Activated naive CD4-positive, alpha-beta T cell (primary cell): ENCODE measurements at places on chromosomes 3 and 15.

DNA sequence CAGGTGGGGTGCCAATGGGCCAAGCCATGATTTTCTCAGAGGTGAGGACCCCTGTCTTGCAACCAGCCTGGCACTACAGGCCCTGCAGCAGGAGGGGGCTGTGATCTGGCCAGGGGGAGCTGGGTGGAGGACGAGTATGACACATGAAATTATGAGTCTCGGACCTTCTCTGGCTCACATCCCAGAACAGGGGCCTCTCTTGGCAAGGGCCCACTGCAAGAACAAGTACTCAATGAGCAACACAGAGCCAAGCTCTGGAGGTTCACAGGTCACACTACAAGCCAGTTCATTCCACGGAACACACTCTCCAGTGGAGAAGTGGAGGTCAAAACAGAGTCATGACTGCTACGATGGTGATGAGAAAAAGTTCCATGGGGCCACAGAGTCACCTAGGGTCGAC is 28.3 kb downstream of the CCDC32 start:
- no peak for DNase-seq

DNA sequence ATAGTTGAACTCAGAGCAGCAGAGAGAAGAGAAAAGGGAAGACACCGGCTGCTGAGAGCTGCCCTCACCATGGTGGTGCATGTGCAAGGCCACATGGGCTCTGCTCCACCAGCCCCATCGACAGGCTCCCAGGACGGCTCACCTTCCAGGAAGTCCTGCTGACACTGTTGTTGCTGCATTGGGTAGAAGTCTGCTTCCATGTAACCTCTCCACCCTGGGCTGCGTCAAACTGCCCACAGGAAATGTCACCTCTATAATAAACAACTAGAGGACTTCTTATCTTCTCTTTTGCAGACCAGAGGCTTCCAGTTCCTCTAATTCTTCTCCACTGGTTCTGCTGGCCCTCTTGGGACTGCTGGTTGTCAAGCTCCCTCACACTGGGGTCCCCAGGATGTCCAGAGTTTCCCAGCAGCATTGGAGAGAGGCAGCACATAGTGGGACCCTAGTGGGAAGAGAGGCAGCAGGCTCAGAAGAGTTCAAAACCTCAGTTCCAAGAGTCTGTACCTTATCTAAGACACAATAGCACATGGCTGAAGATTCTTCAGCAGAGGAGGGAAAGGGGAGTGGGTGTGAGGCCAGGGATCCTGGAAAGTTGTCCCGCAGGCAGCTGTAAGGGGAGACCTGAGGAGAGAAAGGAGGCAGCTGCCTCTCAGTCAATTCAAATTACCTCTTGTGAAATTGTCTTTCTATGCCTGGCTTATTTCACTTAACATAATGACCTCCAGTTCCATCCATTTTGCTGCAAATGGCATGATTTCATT is 5.8 kb upstream of the CCR3 start:
- no peak for DNase-seq

- no peak for DNase-seq
Observed at GRCh38 chr15:68408971-68409370, 23.0 kb downstream of the ITGA11 start.

- DNase-seq, result no peak
Observed at GRCh38 chr15:89899295-89899945, 5.6 kb upstream of the AP3S2 start.

- DNase-seq, result no peak
Observed at GRCh38 chr3:192281207-192281880, 446.0 kb downstream of the FGF12 start.

DNA sequence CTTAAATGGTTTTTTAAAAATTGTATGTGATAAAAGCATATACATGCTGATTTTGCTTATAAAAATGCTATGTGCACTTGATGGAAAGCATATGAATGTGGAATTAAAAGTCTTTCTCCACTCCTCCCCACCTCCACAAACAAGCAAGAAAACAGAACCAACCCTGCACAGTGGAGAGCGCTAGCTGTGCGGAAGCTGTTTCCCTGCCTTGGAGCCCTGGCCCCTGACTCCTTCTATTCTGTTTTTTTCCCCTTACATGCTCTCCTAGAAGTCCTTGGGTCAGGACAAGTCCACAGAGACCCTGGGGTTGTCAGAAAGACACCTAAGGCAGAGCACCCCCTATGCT is 64.2 kb downstream of the BOC start:
- DNase-seq, result no peak

DNA sequence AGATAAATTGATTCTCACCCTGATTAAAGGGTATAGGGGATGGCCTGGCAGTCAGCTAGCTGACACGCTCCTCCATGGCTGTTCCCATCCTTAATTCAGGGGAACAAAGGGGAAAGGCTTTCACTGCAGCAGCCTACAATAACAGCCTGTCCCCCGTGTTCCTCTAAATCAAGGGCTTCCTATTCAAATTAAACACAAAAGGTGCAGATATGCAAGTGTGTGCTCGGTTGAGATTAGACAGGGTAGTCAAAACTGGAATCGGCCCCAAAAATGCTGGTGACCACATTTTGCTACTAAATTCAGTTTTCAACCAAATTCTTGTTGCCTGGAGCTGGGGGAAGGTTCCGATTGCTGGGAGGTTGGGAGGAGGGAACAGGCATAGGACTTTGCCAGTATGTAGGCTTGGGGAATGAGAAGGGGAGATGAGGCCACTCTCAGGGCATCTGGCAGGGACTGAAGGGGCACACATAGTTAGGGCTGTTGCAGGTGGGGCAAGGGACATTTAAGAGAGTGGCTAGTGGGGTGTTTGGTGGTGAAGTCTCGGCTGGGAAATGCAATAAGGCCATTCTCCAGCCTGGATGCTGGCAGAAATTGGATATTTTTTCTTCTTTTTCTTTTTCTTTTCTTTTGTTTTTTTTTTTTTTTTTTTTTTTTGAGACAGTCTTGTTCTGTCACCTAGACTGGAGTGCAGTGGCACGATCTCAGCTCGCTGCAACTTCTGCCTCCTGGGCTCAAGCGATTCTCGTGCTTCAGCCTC is 32.9 kb upstream of the CTSH start:
- DNase-seq, result no peak

DNA sequence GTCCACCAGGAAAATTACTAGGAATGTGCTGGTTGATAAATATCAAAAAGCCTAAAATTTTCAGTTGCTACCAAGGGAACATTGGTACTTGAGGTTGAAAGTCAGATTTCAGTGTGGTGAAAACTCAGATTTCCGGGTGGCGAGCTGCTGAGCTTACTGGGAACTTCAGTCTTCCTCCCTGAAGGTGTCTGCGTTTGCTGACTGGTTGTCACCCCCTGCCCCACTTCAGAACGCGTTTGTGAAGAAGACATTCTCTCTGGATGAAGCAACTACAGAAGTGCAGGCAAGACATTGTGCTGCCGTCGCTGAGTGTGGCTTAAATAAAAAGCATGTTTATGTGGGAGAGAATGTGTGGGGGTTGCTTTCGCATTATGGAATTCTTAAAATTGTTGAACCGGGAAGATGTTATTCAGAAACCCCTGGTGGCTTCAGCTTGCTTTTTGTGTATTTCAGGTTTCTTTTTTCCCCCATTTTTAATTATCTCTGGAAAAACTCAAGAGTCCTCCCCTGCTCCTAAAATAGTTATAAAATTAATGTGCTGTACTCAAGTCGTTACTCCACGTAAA is 7.1 kb downstream of the FAM81A start:
- no peak for DNase-seq

DNA sequence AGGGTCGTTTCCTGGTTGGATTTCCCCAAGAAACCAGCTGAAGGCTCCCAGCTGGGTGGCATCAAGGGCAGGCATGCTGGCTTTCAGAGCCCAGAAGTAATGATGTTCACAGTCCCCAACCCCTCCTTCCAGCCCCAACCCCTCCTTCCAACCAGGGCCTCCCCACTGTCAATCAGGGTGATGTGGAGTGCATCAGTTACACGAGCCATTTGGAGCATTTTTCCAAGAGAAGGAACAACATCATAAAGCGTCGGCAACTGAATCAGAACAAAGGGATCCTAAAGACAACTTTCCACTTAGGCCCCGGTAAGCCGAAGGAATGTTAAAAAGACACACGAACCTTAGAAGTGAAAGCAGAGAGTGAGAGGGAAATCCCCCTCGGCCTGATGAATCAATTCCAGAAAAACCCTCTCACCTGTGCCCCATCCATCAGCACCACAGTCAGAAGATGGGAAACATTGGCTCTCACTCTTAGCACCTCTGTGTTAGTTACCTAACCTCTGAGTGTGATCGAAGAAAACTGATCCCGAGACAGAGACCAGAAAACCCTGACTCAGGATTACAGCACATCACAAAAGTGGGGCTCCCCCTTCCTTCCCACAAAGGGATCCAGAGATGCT is 101.2 kb upstream of the WNT5A start:
- no peak for DNase-seq

- DNase-seq, result no peak
Observed at GRCh38 chr3:72102112-72102616, 317.2 kb upstream of the PROK2 start.

GRCh38 chr3:11143476-11143875 is 10.8 kb upstream of the HRH1 start:
- no peak for DNase-seq

DNA sequence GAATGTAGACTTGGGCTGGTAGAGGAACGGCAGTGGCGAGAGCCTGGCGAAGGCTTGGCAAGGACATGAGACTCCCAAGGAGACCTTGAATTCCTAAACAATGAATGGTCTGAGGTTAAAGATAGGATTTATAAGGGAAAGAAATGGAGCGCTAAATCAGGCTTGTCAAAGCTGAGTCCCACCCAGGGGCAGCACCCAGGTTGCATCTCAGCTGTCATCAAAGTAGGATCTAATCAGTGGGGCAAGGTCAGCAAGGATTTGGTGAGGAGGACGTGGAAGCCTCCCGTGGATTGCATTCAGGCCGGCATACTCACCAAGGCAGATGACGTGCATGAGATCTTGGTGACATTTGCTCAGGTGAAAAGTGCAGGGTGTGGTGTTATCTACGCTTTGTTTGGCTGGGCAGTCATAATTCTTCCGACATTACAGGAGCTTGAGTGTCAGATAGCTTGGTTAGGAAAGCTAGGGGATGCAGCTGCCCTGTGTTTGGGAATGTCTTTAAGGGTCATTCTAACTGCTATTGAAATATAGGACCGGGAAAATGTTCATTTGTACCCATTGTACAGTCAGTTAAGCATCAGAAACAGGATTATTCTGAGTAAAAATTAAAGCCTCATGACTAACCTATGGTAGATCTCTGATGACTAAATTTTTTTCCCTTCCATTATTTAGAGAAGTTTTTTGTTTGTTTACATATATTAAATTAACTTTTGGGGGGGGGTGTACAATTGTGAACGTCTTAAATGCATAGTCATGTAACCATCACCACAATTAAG is 99.4 kb upstream of the TSC22D2 start:
- no peak for DNase-seq

DNA sequence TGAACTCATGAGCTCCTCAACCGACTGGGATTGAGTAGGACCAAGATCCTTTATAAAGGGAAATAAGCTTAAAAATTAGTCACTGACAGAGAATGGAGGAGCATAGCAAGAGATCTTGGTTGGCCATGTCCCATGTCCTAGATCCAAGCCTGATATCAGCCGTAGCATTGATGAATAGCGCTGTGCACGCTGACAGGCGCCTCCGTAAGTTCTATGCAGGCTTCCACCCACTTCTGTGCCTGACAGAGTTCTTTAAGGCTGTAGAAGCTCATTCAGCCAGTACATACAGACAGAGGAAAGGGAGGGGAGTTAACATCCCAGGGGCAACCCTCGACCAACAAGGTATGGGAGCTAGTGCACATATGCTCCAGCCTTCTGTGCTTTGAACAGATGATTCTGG is 251.7 kb upstream of the TBC1D5 start:
- DNase-seq, result no peak
